ENCODE measurements at places on chromosomes 3 and 15. TPM values are rescaled to one million over a fixed set of nuclear protein-coding genes. Genes with fewer than 3 reads are reported as not detected.

DNA sequence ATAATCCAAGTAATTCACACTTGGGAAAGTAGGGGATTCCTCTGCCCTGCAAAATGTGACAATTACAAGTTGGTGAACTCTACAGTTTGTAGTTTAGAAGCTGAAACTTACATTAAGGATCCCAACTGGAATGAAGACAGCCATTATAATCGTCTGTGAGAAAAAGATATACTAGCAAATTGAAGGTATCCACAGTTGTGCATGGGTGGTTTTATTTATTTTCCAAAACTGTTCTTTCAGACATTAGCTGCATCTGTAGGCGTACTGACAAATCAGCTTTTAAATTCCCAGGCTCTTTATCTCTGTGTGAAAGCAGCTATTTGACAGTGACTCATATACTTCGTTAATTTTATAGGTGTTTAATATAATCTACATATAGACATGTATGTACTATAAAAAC is 12.5 kb upstream of the ISL2 start:
- H3K27me3 ChIP-seq, result peaks cover 15% of the 10 kb centered on the region
- H3K4me3 ChIP-seq, result no peak overlapping the region
- no peaks in the 10 kb centered on the region for H3K36me3 ChIP-seq
- H3K27ac ChIP-seq, result no peak overlapping the region
- H3K4me1 ChIP-seq, result peaks cover 19% of the 10 kb centered on the region
- no peak for DNase-seq

GRCh38 chr15:37125143-37125542 is 24.8 kb upstream of the MEIS2 start:
- no peak overlapping the region for H3K4me3 ChIP-seq
- H3K4me1 ChIP-seq, result no peaks in the 10 kb centered on the region
- no peaks in the 10 kb centered on the region for H3K36me3 ChIP-seq
- H3K27me3 ChIP-seq, result no peaks in the 10 kb centered on the region
- no peak for DNase-seq

GRCh38 chr3:130849091-130849552 is 44.8 kb upstream of the ATP2C1 start:
- H3K27ac ChIP-seq, result no peak overlapping the region
- no peak overlapping the region for H3K4me3 ChIP-seq
- peaks cover 4% of the 10 kb centered on the region for H3K27me3 ChIP-seq

DNA sequence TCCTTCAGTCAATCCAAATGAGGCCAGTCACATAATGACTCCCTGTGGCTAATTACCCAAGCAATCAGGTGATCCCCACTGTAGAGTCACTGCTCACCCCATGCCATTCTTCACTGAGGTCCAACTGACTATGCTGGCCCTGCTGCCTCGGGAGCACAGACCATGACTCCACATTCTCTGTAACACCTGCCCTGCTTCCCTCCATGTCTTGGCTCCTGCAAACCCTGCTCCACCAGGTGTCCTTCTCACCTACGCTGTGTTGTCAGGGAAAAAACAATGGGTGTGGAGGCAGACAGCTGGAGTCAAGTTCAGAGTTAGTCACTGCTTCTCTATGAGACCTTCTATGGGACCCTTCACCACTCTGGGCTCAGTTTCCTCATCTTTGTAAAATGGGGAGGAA is 6.1 kb upstream of the SFMBT1 start:
- H3K27ac ChIP-seq, result no peak overlapping the region
- H3K4me3 ChIP-seq, result no peak overlapping the region
- H3K27me3 ChIP-seq, result no peaks in the 10 kb centered on the region
- H3K4me1 ChIP-seq, result peaks cover 21% of the 10 kb centered on the region
- DNase-seq, result no peak
- H3K36me3 ChIP-seq, result no peaks in the 10 kb centered on the region

GRCh38 chr3:192942625-192943024 is 25.0 kb upstream of the MB21D2 start:
- no peaks in the 10 kb centered on the region for H3K36me3 ChIP-seq
- H3K27me3 ChIP-seq, result no peaks in the 10 kb centered on the region
- no peak for DNase-seq

- no peaks in the 10 kb centered on the region for H3K36me3 ChIP-seq
- H3K27me3 ChIP-seq, result no peaks in the 10 kb centered on the region
- no peak overlapping the region for H3K4me3 ChIP-seq
- no peak for DNase-seq
- H3K4me1 ChIP-seq, result no peaks in the 10 kb centered on the region
These were observed 87.2 kb downstream of the OPA1 start for GRCh38 chr3:193680220-193680619.

DNA sequence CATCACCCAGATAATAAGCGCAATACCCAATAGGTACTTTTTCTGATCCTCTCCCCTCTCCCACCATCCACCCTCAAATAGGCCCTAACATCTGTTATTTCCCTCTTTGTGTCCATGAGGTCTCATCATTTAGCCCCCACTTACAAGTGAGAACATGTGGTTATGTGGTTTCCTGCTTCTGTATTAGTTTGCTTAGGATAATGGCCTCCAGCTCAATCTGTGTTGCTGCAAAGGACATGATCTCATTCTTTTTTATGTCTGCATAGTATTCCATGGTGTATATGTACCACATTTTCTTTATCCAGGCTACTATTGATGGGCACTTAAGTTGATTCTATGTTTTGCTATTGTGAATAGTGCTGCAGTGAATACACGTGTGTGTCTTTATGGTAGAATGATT is 165.4 kb downstream of the MBNL1 start:
- no peak overlapping the region for H3K27ac ChIP-seq
- H3K27me3 ChIP-seq, result no peaks in the 10 kb centered on the region
- peaks cover 2% of the 10 kb centered on the region for H3K36me3 ChIP-seq
- DNase-seq, result no peak
- no peak overlapping the region for H3K4me3 ChIP-seq
- no peaks in the 10 kb centered on the region for H3K4me1 ChIP-seq

DNA sequence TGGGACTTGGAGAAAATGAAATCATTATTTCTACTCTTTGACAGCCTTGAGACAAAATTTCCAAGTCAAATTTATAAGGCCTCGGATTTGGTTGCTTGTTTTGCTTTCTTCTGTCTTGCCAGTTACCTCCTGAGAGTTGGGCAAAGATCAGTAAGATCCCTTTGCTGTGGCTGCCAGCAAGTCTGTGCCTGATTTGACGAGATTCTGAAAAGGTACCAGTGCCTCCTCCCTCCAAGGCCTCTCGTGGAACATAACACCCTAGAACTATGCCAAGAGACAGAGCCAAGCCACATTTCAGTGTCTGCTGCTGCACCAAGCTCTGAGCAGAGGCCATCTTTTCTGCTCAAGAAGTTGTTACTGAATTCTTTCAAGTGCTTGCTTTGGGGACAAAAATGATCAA is 61.0 kb downstream of the GTPBP8 start:
- H3K4me1 ChIP-seq, result peaks cover 6% of the 10 kb centered on the region
- no peaks in the 10 kb centered on the region for H3K36me3 ChIP-seq

DNA sequence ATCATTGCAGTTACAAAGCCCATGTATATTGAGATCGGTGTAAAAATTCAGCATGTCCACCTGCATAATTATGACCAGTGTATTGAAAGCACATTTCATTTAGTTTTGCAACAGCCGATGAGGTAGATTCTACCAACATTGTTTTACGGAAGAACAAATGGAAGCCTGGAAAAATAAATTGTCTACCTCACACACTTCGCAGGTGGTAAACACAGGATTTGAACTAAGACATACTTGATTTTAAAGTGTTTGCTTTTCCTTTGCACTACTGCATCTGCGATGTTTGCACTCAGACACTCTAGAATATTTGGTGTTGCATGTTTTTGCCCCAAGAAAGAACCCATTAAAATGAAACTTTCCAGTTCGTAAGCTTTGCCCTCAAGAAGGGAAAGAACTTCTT is 148.4 kb downstream of the PGPEP1L start:
- no peaks in the 10 kb centered on the region for H3K36me3 ChIP-seq
- no peak for DNase-seq
- peaks cover 46% of the 10 kb centered on the region for H3K4me1 ChIP-seq
- H3K27ac ChIP-seq, result no peak overlapping the region

- peaks cover 29% of the 10 kb centered on the region for H3K4me1 ChIP-seq
- peaks cover 81% of the 10 kb centered on the region for H3K36me3 ChIP-seq
- no peak for DNase-seq
- H3K4me3 ChIP-seq, result no peak overlapping the region
These were observed 57.3 kb downstream of the TGFBR2 start for GRCh38 chr3:30663533-30664241.

DNA sequence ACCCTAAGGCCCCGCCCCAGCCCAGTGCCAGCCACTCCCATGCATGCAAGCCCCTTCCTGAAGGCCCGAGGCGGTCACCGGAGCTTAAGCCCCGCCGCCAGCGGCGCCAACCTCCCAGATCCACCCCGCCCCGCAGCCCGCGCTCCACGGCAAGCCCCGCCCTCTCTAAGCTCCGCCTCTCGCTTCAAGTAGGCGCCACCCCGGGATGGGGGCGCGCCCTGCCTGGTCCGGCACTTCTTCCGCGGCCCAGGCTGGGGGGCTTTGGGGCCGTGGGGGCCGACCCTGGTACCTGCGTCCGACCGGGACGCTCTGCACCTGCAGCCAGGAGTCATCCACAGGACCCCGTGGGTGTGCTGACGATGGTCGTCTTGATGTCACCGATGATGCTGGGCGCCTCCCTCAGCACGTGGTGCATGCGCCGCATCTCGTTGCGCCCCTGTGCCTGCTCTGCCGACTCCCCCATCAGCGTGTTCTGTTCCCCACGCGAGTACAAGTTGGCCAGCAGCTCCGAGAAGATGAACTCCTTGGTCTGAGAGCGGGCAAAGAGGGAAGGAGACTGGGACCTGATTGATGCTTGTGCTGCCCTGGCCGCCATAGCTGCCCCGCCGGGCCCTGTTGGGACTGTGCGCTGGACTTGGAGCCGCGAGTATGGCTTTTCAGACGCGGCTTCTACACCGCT is 26.1 kb upstream of the CSPG4 start:
- no peaks in the 10 kb centered on the region for H3K27me3 ChIP-seq
- H3K4me1 ChIP-seq, result peaks cover 18% of the 10 kb centered on the region
- no peak overlapping the region for H3K27ac ChIP-seq

DNA sequence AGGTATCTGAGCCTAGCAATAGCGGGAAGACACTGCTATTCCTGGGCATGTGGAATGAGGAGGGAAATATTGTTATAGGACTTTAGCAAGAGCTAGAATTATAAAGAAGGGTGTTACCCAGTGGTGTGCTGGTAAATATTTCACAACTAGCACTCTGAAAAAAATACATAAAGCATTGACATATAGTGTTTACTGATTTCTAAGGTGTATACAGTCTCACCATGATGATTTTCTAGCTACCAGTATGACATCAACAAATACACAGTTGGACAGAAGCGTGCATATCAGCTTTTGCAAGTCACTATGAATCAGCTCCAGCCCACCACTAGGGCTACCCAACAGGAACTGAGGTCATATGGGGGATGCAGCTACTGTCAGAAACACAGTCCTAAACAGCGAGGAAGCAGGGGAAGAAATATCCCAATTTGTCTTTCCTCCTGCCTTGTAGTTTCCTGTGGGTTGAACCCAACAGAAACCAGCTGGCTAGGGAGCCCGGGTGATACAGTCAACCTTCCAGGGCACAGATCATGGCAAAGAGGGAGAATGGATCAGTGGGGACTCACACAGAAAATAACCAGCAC is 39.6 kb downstream of the HGD start:
- H3K27ac ChIP-seq, result no peak overlapping the region
- no peaks in the 10 kb centered on the region for H3K27me3 ChIP-seq
- no peak overlapping the region for H3K4me3 ChIP-seq

- H3K4me1 ChIP-seq, result peaks cover 7% of the 10 kb centered on the region
- no peak overlapping the region for H3K27ac ChIP-seq
- peak overlapping the region; percentile 38 for H3K4me3 ChIP-seq
- H3K36me3 ChIP-seq, result no peaks in the 10 kb centered on the region
- DNase-seq, result peak; percentile 41
These were observed 24.3 kb upstream of the POLG start for GRCh38 chr15:89358755-89359439.

Gene CPA3
- not detected for polyA plus RNA-seq

Gene GOLGA8H
- polyA plus RNA-seq, result 0.16 TPM

Gene XYLB
- 30.0 TPM for polyA plus RNA-seq

Gene KLHL40
- not detected for polyA plus RNA-seq

Gene SLC28A1
- 5.8 TPM for polyA plus RNA-seq
